ENCODE measurements at places on chromosomes 2 and 18.

DNA sequence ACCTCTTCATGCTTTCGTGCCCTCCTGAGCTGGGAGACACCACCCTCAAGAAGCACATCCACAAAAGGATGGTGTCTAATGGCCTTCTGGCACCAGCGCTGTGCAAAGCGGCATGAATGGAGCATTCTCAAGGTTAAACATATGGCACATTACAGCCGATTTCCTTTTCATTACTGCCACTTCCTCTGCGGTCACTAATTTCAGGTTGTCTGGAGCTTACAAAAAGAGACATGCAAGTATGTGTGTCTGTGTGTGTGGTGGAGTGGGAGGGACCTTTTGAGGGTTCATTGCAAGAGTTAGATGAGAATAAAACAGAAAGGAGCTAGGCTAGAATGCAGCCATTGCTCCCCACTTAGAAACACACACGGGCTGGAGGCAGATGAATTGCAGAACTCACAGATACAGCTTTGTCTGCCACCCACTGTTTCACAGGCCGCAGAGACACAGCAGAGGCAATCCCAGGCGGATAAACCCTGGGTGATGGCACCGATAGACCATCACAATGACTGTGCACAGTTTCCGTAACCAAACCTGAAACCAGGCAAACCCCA, 76.0 kb downstream of the TGIF1 start:
- no peak for DNase-seq

- no peak for DNase-seq
These were observed 363.7 kb upstream of the CHAC2 start for GRCh38 chr2:53403792-53404413.

GRCh38 chr2:217919204-217919603, 83.6 kb downstream of the TNS1 start:
- no peak for DNase-seq

DNA sequence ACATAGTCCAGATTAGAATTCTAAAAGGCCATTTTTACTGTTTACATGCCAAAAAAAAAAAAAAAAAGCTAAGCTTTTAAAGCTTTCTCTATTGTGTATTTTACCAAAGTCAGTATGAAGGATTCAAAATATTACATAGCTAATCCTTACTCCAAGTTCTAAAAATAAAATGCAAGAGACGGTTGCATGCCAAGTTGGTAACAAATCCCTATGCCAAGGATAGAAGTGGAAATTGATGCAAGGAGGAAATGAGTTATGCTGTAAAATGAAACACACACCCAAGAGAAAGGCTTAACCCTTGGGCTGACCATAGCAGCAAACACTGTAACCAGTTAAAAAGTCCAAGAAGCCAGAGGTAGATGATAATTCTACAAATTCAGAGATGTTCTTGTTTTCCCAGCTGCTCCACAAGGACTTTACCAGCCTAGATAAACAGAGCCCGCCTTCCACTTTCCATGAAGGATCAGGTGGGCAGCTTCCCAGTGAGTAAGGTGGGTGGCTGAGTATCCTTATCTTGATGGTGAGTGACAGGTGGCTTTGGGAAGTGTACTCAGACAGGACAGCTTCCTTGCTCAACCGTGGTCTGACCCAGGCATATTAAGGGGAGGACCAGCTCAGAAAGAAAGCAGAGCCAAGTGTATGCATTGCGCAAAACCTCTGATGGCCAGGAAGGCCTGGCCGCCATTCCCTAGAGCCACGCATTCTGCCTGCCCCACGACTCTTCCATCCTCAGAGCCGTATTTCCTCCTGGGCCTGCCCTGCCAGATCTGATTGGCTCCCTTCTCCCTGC, 34.4 kb downstream of the ATP8B1 start:
- no peak for DNase-seq

DNA sequence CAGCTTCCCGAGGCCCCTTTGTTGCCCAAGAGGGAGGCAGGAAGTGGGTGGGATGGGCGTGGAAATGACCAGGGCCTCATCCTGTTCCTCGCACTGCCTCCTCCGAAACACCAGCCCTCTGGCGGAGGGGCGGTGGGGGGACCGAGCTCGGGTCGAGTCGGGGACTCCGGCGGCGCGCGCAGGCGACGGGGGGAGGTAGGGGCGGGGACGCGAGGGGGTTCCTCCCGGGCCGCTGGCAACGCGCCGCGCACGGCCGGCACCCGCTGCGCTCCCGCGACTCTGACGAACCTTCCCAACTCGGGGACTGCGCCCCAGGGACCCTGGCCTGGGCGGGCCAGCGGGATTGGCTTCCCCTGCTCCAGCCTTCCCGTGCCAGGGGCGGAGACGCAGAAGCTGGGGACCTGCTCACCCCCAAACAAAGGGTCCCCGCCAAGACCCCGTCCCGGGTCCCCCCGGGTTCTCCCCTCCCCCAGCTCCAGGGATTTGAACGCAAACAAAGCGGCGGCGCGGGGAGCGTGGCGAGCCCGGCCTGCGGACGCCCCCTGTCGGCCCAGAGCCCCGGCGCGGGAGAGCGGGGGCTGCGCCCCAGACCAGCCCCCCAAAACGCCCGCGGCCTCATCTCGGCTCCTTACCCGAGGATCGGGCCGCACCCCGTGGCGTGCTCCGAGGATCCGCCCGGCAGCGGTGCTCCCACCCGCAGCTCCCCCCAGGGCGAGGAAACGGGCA, 1.2 kb downstream of the SEMA4C start:
- peak; percentile 32 for DNase-seq

GRCh38 chr2:54510916-54511315, 54.8 kb downstream of the SPTBN1 start:
- no peak for DNase-seq

DNA sequence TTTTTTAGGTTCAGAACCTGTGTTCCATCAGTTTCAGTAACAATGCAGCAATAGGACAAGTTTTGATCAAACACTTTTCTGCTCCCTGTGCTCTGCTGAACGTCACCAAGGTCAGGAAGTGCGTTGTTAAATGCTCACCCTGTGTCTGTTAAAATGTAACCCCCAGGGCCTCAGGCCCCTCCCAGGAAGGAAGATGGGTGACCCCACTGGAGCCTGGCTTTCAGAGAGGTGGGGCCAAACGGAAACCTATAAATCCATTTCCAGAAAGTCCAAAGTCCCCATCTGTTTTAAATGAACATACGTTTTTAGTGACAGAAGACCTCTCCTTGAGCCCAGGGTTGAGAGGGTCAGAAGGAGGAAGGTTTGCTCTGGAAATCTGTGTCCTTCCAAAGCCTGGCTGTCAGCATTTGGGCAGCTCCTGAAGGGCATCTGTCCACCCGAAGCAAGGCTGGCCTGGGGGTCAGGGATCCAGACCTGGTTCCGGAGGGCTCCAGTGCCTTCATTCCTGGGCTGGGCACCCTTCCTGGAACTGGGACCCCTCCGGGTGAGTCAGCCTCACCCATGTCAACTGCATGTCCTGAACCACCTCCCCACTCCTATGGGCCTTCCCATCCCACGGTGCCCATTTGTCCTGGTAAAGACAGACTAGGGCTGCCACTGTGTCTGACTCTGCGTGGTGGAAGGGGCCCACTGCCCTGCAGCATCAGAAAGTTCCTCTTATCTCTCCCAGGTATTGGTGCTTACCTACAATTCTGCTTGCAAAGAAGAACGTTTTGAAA, 117.4 kb upstream of the COPS8 start:
- no peak for DNase-seq

GRCh38 chr2:55620123-55620779, 2.8 kb upstream of the PPP4R3B start:
- DNase-seq = no peak

DNA sequence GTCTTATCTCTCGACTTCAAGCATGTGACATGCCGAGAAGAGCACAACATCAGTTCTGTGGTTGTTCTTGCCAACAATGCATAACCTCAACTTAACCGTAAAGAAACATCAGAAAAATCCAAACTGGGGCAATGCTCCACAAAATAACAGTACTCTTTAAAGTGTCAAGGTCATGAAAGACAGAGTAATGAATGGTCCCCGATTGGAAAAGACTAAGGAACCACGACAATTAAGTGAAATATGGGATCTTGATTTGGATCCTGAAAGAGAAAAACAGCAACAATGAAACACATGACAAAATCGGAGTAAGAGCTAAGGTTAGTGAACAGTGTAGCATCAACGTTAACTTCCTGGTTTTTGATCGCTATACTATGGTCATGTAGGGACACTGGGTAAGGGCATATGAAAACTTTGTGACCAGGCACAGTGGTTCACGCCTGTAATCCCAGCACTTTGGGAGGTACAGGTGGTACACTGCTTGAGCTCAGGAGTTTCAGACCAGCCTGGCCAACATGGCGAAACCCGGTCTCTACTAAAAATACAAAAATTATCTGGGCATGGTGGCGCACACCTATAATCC, 55.2 kb downstream of the UNC50 start:
- no peak for DNase-seq

DNA sequence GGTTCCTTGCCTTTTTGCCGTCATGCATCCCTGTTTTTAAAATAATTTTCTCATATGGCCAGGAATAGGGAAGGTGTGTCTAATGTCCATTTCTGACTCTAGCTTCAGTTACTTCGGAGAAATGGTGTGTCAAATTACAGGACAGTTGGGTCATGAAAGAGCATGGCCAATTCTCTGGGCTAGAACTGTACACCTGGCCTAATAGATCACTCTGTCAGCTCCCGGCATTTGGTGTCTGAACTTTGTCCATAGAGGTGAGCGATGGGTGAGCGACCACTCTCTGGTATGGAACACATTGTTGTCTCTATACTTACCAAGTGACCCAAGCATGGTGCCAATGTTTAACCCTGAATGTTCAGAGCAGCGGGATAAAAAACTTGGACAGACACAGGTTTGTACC, 38.3 kb upstream of the ASB18 start:
- DNase-seq = no peak

- DNase-seq = no peak
These were observed 149.7 kb downstream of the PXDN start for GRCh38 chr2:1594373-1595171.

DNA sequence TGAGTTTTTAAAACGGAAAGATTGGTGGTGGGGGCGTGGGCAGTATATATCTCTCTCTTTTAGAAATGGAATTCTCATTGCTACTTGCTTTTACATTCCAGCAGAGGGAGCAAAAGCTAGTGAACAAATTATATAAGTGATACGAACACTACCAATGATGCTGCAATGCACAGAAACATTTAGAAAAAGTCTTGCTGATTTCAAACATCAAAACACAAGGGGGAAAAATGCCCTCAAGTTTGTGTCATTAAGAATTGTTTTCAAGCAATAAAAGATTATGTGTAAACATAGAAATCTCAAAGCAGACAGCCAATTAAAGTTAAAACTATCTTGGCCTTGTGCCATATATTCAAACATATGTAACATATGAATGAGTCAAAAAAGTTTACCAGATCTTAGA, 296.3 kb upstream of the KCNJ3 start:
- DNase-seq = no peak

GRCh38 chr2:197045115-197045514, 118.6 kb upstream of the PGAP1 start:
- DNase-seq = no peak

DNA sequence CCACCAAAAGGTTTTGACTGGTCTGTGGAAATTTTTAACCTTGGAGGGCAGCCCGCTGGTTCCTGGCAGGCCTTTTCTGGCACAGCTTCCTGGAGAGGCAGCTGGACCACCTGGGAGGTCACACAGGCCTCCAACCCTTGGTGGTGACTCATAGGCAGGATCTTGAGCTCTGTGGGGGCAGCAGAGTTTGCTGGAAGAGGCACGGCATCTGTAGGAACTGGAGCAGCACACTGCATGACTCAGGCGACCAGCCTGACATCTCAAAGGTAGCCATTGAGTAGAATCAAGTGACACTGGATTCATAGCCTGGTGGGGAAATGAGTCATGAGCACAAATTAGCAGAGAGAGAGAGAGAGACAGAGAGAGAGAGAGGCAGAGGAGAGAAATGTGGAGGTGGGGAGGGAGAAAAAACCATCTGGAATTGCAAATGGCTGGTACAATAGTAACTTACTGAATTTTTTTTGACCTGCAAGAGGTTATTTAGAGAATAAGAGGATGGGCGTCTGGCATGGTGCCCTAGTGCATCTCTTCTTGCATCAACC, 57.4 kb downstream of the TRPM8 start:
- peak; percentile 58 for DNase-seq

- no peak for DNase-seq
These were observed 230.7 kb downstream of the MYO3B start for GRCh38 chr2:170408461-170409163.

GRCh38 chr2:118053681-118054080, 34.6 kb upstream of the INSIG2 start:
- no peak for DNase-seq

DNA sequence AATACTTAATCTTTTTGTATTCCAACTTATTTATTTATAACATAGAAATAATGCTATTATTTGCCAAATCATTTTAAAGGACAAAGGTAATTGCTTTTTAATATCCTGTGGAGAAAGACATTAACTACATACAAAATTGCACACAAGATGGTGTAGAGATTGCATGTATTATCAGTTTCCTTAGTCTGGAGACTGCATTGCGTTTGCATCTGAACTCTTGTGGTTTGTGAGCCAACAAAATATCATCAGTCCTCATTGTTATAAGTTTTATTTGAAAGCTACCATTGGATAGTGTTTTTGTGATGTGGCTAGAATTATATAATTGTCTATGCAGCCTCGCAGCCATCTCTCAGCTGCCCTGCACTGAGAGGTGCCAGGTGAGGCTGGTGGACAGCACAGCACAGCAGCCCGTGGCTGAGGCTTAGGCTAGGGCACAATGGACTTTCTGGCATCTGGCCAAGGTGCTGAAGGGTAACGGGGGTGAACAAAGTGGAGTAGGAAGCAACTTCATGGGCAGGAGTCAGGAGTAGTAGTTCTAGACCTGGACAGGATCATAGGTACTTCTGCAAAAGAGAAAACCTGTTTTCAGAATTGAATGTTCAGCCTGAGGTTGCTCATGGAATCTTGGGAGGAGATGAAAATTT, 15.1 kb downstream of the RASGRP3 start:
- DNase-seq = no peak

GRCh38 chr2:8154936-8155335, 526.9 kb upstream of the ID2 start:
- DNase-seq = no peak

GRCh38 chr2:231364961-231365810, 30.3 kb upstream of the B3GNT7 start:
- peak; percentile 22 for DNase-seq

DNA sequence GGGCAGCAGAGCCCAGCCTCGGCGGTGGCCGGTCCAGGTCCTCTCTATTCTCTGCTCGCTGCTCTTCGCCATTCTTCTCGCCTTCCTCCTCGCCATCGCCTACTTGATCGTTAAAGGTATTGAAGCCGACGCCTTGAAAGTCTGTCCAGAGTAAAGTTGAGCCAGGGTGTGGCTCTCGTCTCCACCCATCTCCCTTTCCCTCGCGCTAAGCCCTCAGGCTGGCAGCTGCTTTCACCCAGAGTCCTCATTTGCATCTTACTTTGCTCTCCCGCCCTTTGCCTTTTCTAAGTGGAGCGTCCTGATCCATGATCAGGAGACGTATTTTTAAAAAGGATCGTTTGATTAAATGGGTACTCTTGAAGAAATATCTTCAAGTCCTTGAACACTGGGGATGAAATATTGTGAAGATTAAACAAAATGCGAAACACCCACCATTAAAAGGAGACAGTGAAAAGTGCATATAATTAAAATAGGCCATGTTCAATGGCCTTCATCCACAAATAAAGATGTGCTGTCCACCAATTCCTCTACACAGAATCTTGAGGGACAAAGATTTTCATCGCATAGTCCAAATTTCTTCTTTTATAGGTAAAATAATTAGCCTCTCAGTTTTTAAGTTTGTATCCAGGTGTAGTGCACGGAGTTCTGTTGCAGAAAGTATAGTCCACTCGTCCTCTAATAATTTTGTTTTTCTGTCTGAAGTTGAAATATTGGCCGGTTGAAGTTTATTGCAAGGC, 657 bp downstream of the ARL6IP6 start:
- no peak for DNase-seq

- no peak for DNase-seq
These were observed 191.4 kb downstream of the SPP2 start for GRCh38 chr2:234241656-234242458.

GRCh38 chr18:2895391-2895790, 48.6 kb downstream of the EMILIN2 start:
- no peak for DNase-seq
